ENCODE measurements at places on chromosomes 1 and 21.

DNA sequence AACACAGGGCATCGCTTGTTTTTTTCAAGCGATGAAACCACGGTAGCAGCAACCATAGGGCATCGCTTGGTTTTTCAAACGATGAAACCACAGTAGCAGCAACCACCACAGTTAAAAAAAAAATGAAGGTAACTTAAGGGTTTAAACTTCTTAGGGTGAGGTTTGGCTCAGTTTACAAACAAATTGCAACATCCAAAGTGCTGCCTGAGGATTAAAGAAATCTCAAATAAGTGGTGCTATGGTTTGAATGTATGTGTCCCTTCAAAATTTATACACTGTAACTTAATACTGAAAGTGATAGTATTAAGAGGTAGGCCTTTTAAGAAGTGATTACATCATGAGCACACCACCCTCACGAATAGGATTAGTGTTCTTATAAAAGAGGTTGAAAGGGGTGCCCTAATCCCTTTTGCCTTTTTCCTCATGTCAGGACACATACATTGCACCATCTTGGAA lies 6.4 kb upstream of the GBP5 start:
- DNase-seq, result no peak

GRCh38 chr1:9886092-9886742 lies 23.9 kb downstream of the CTNNBIP1 start:
- no peak for DNase-seq

DNA sequence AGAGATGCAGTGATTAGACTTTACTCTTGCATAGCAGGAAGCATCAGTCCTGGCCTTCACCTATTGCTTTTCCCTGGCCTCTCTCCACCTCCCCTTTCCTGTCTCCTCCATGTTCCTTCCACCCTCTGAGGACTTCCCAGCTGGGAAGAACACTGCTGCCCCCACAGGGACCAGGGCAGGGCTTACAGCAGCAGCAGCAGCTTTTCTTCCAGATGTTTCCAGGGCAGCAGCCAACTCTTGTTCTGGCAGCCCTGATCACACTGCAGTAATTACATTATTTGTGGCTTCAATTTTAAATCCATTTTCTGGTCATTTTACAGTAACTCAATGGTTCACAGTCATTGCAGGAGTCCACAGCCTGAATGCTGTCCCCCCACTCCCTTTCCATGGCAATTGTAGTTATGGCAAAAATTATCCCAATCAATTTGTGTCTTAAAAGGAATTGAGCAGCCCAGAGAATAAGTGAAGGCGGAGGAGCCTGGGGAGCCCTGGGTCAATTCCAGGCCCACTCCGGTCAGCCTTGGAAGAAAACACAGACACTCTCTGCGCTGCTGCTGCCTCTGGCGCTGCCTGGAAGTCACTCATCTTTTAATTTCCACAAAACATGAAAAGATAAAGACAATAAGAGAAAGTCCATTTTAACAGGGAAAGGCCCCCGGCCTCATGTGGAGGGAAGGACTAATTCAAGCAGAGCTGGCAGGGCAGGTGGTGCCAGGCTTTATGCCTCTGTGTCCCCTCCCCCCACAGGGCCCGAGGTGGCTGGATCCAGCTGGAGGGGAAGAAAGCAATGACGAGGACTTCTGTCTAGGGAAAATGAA lies 148.6 kb downstream of the GRIK3 start:
- no peak for DNase-seq

DNA sequence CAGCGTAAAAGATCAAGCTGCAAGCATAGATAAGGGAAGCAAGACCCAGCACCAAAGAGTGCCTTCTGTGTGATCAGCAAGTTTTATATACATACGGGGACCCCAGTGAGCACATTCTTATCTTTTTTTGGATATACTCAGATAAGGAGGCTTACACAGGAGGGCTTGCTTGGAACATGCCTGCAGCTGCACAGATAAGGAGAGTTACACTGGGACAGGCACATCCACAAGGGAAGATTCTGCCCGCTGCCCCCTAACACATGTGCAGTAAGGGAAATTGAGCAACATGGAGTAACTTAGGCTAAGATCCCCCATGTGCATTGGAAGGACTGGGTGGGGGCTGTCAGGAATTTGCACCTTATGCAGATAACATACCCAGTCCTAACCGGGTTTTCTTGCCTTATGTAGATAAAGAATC lies 1334.8 kb downstream of the MRPL39 start:
- no peak for DNase-seq

- DNase-seq, result no peak
Measured at GRCh38 chr1:203985044-203985443, 87.9 kb upstream of the SOX13 start.

DNA sequence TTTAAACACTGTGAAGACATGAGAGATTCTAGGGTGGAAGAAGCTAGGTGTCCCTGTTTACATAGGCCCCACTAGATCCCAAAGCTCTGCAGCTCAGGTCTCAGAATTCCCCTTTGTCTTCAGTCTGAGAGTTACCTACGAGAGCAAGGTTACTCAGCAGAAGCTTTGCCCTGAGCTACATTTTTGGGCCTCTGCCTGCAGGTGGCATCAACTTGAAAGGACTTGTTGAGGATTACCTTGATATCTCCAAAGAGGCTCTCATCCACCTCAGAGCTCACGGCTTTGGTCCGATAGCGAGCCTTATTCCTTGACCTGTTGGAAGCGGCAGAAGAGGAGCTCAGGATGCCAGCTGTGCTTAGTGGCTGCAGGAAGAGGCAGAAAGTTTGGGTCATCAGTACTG lies 7.0 kb downstream of the CFAP45 start:
- DNase-seq, result no peak

DNA sequence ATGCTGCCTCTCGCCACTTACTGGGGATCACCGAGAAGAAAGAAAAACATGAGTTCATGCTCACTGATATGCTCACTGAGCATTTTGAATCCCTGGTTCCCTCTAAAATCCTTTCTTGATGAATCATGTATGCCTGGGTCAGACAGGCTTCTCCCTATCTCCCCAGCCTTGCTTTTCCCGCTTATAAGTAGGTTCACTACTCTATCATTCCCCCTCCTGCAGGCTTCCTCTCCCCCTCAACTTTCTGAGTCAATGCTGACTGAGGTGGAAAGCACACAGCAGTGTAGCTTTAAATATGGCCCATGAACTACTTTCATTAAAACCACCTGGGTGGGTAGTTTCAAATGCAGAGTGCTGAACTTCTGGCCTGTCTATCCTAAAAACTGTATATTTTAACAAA lies 41.7 kb downstream of the FMO4 start:
- DNase-seq, result peak; percentile 91

GRCh38 chr1:14738235-14738634 lies 139.8 kb downstream of the KAZN start:
- DNase-seq, result peak; percentile 12

GRCh38 chr1:41484402-41485241 lies at the start of gene EDN2:
EDN2 (minus strand) TSS chr1:41484683; CDS start chr1:41484601, 82 bp downstream.
- DNase-seq, result no peak

GRCh38 chr1:87176087-87176486 lies 152.6 kb upstream of the LMO4 start:
- DNase-seq, result no peak

DNA sequence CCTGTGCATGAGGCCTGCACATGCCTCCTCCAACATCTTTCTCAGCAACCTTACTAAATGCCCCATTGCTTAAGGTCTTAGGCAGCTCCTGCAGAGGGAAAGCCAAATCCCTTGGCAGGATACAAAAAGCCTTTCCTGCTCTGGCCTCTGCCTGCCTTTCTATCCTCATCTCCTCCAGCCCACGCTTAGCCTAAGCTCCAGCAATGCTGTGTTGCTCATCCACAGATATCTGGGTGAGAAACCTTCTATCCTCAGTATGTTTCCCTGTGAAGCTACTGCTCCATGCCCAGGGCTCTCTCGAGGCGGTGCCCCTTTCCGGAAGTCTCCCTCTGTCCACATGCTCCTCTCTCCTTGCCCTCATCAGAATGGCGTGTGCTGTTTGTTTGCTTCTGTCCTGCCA lies 37.0 kb upstream of the CCSAP start:
- no peak for DNase-seq

DNA sequence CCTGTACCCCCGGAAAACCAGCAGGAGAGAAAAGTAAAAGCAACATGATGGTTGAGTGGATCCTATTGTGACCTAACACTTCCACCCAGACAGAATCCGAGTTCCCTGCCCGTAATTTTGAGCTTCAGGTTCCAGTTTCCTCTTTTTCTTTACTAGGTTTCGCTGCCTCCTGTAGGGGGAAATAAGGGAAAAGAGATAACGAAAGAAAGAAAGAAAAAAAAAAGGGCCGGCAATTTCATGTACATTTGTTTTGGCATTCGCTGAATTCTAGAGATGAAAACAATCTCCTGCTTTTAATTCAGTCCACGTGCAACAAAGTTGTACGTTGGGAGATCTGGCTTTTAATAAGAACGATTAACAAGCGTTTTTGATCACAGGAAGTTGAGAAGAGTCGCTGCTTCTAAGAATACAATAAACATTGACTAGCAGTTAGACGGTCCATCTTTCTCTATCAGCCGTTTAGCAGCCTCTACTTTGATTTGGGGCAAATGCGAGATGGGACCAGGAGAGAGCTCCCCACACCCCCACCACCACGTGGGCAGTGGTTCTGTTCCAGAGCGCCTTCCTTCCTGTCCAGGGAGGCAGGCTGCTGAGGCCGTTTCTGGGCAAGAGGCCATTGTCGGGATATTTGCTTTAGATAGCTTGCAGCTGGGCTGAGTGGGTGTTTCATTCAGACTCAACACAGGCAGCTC lies 155.9 kb upstream of the RUNX1 start:
- no peak for DNase-seq

- no peak for DNase-seq
Measured at GRCh38 chr1:52054496-52055065, 410 bp downstream of the TXNDC12 start.

- no peak for DNase-seq
Measured at GRCh38 chr1:165254376-165254775, 102.1 kb downstream of the LMX1A start.

- DNase-seq, result no peak
Measured at GRCh38 chr1:7755448-7755847, 15.6 kb upstream of the VAMP3 start.

GRCh38 chr1:21604208-21604957 lies 64.8 kb downstream of the RAP1GAP start:
- peak; percentile 50 for DNase-seq

DNA sequence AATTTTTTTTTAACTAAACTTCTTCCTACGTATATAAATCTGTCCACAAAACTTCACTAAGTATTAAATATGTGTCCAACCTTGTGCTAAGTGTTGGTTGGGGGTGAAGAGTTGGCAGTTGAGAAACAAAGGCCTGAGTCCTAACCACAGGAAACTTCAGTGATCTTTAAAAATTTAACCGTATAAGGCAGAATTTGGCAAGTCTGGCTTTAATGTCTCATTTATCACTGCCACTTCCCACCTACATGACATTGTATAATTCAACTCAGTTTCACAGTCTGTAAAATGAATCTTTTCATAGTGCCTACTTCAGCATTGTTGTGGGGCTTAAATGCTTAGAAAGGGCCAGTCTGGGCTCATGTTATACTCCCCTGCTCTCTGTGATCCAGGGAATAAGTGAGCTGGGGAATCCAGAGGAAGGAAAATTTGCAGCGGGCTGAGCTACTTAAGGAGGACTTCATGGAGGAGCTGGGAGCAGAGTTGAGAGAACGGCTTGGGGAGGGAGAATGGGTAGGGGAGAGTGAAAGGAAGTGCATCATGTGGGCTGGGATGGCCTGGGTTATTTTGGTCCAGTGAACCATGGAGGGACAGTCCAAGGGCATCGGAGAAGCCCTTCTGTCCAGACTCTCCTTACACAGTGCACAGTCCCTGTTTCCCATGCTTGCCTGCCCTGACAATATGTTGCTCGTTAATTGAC lies 14.5 kb downstream of the IFNAR2 start:
- no peak for DNase-seq

DNA sequence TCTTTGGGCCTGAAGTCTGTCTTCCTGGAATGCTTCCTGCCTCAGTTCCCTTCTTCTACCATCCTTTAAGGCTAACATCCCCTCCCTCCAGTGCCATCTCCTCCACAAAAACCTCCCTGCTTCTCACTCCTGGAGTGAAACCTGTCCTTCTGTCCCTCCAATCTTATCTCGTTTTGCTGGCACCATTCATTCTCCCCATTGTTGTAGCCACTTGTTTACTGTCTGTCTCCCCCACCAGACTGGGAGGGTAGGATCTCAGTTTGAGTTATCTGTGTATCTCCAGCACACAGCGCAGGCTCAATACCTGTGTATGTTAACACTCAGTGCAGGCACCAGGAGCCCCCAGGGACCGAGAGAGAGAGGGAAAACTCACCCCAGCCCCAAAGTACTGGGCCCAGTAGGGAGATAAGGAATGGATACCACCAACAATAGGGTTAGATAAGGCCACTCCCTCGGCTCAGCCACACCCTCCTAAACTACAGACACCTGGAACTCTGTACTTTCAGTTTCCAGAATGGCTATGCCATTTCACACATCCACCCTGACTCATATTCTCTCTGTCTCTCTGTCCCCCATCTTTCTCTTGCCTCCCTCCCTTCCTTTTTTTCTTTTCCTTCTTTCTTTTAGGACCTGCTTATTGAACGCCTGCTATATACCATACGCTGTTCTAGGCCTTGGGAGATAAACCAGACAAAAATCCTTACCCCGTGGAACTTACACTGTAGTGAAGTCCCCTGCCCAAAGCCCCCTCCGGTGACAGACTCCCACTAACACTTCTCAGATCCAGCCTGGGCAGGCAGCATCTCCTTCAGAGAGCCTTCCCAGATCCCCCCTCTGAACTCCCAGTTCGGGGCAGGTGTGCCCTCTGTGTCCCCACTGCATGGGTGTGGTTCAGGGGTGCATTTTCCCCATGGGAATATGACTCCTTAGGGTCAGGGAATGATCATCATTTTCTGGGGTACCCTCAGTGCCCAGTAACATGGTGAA lies 3.3 kb upstream of the SSBP3 start:
- DNase-seq, result no peak

DNA sequence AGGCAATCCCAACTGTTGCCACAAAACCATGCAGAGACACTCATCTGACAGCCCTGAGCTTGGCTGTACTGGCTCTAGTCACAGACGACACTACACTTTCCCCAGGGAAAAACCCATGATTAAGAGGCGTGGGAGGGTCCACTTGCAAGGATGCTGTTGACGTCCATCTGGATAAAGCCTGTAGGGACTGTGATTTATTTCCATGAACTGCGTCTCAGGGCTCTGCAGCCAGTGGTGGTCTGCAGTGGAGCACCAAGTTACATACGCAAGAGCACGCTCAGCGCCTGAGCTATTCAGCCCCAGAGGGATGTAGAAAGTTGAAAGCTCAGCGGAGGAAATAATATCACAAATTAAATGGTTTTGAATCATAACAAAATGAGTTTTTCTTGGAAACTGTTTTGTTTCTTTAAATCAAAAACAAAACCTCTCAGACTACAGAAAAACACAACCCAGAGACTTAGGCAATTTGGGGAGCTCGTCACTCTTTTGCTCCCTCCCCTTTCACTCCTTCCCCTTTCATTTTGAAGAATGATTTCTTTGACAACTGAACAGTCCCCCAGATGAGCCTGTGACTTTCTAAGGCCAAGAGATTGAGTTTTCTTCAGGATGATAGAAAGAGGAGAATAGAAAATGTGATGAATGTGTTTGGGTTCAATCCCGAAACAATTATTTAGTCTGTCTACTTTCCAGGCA lies 71.2 kb downstream of the NGF start:
- DNase-seq, result no peak

DNA sequence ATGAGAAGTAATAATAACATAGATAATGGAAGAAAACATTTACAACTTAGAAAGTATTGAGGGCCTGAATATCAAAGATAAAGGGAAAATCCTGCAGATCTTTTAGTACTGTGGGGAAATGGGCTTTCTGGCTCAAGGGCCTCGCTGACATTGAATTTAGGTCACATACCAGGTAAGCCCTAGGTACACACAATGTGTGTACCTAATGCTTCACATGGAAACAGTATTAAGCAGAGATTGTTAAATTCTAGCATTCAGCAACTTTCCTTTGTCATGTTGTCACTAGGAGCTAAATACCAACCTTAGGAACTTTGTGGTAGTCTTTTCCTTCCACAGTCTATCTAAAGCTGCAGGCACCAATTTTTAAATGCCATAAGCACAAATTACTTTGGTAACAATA lies 49.7 kb downstream of the ODF2L start:
- DNase-seq, result no peak

Data from RCC 7860 (cell line).